ENCODE measurements at places on chromosomes 11 and 22.

- no peak for DNase-seq
These were observed 49.1 kb downstream of the CDKN1C start for GRCh38 chr11:2836315-2837095.

- DNase-seq, result no peak
These were observed 12.8 kb upstream of the PRAME start for GRCh38 chr22:22571862-22572261.

DNA sequence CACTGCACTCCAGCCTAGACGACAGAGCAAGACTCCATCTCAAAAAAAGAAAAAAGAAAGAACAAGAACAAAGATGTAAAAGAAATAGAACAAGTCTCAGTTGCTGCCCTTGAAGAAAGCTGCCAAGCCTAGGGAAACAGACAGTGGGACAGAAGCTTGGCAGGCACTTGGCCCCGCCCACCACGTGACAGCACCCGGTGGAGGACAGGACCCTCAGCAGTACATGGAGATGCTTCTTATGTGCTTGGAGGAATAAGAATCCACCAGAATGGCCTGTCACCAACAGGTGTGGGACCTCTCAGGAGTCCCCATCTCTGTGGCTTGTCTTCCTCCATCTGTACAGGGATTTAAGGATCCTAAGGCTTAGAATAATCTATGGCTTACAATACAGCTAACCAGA lies 7.6 kb upstream of the TMPRSS6 start:
- no peak for DNase-seq

GRCh38 chr11:120632579-120632978 lies 121.0 kb downstream of the GRIK4 start:
- DNase-seq, result no peak

DNA sequence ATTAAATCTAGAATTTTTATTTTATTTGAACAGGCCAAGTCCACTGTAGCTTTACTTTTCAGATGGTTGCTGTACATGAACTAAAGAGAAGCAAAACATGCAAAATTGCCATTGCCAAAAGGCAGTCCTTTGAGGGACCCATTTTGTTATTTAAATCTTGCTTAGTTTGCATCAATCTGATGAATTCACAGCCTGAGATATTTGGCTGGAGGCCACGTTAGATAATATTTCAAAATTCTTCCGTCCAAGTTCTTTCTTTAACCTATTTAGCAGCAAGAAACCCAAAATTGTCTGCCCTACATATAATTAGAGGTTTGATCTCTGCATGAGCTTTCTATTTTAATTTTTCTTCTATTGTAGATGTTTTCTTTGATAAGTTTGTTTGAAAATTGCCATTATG lies 1706.9 kb upstream of the RAG2 start:
- no peak for DNase-seq

- no peak for DNase-seq
These were observed 42.6 kb upstream of the APOA1 start for GRCh38 chr11:116879800-116880625.

DNA sequence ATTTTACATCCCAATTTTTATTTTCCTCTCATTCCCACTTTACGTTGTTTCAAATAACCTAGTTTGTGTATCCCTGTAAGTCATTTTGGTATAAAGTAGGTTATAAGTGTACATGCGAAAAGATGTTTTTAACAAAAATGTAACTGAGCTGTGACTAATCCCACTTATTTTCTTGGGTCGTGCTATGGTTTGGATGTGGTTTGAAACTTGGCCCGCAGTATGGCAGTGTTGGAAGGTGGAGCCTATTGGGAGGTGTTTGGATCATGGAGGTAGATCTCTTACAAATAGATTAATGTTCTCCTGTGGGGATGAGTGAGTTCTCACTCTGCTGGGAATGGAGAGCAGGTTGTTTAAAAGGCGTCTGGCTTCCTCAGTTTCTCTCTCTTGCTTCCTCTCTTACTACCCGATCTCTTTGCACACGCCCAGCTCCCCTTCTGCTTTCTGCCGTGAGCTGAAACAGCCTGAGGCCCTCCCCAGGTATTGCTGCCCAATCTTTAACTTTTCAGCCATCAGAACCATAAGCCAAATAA lies 7.2 kb downstream of the RPL27A start:
- DNase-seq, result no peak

GRCh38 chr11:92061456-92062062 lies 163.1 kb upstream of the FAT3 start:
- no peak for DNase-seq

GRCh38 chr22:27543460-27543859 lies 258.1 kb downstream of the MN1 start:
- no peak for DNase-seq

GRCh38 chr11:95512682-95513081 lies 276.9 kb downstream of the FAM76B start:
- no peak for DNase-seq

- DNase-seq, result no peak
These were observed 8.0 kb downstream of the MYH9 start for GRCh38 chr22:36379593-36380361.

GRCh38 chr22:20020533-20021195 lies at the start of gene TANGO2:
Gene TANGO2, plus strand, starts transcription at chr22:20021110. Its CDS starts 15,689 bp downstream, at chr22:20036799.
- peak; percentile 88 for DNase-seq

GRCh38 chr11:15276621-15277020 lies 161.9 kb downstream of the INSC start:
- DNase-seq, result no peak

DNA sequence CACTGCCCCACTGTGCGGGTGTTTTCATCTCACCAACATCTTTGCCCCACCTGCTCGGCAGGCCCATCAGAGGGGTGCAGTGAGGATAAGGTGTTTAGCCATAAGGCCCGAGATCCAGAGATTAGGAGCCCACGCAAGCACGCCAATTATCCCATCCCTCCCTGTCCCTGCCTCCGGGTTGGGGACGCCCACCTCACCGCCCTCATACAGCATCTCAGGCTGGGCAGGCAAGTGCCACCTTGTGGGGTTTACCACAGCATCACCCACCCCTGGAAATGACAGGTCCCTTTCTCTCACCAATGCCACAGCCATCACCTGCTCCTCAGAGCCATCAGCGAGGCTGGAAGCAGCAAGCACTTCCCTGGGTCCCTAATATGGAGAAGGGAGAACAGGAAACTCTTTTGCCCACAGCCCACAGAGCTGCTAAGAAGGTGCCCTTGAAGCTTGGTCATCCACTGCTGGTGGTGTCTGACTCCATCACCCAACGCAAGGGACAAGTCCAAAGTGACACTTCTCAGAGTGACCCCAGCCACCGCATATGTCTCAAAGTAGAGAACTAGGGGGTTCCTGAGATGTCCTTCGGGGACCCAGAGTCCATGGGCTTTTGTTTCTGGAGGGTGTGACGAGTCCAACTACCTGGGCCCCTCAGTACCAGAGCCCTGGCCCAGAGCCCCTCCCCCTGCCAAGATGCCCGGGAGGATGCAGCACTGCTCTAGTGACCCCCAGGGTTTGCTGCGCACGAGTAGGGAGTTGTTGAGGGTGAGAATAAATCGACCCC lies 15.8 kb downstream of the VPS37C start:
- no peak for DNase-seq

- DNase-seq, result no peak
These were observed 165.1 kb downstream of the DBX1 start for GRCh38 chr11:19995145-19995544.

GRCh38 chr11:17605651-17606122 lies 58.6 kb downstream of the OTOG start:
- DNase-seq, result no peak

DNA sequence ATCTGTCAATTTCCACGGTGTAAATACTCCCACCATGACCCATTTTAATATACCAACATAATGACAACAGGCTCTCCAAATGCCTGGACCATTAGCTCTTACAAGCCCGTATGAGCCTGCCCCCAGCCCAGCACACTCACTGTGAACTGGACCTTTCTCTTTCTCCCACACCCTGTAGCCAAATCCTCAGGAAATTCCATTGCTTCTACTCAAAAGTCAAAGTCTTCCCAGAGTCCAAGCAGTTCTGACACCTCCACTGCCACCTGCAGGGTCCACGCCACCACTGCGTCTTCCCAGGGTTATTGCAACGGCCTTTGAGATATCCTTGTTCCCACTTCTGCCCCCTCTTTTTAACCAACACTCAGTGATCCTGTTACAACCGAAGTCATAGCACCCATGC lies 110.1 kb upstream of the ASPHD2 start:
- DNase-seq, result no peak

GRCh38 chr22:39234472-39234787 lies 10.4 kb downstream of the PDGFB start:
- no peak for DNase-seq

DNA sequence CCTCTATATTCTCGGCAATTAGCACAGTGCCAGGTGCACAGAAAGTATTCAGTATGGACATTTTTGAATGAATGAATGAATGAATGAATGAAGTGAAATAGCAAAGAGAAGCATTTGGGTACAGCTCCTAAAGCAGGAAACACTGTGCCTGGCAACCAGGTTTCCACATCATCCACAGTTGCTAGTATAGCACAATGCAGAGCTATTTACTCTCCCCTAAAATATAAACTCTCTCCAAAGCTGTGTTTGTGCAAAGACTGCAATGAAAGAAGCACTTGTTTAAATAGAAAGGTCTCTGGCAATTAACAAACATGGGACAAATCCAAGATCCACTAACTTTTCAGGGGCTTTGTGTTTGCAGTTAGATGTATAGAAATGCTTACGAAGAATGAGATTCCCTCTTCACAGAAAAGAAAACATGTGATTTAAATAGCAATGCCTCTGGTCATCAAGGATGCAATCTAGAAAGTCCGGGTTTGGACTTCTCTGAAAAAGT lies 103.0 kb upstream of the OPCML start:
- no peak for DNase-seq

DNA sequence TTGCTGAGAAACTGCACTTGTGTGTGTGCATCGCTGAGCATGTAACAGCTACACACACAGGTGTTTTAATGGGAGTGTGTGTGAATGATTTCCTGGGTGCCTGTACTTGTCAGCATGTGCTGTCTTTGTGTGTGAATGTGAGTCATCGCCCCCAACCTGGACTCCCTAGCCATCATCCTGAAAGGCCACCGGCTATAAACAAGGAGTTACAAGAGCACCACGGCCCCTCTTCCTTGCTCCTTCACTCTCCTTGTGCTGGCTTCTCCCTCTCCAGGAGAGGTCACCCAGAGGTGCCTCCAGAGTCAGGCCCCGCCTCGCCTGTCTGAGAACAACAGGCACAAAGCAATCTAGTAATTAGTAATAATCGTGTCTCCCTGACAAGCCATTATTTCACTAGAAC lies 419.2 kb downstream of the BUD13 start:
- no peak for DNase-seq

DNA sequence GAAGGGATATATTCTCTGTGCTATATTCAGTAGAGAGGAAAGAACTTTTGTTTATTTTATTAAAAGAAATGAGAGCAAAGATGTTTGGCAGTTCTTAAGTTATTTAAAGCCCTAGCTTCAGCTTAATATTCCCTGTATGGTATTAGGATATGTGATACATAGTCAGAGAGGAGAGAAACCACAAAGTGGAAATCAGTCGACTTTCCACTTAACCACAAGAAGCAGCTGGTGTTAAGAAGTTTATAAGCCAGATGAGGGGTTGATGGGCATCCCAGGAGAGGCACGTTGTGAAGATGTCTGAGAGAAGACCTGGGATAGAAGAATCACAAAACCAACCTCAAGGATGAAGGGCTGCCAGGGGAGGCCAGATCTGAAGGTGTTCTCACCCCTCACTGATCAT lies 23.3 kb upstream of the PHF21B start:
- DNase-seq, result no peak

GRCh38 chr11:93213622-93214021 lies 15.8 kb upstream of the SLC36A4 start:
- DNase-seq, result no peak

GRCh38 chr11:77422687-77423086 lies 51.2 kb downstream of the PAK1 start:
- no peak for DNase-seq

- DNase-seq, result no peak
These were observed 61.7 kb downstream of the LARGE2 start for GRCh38 chr11:45984192-45984591.

- DNase-seq, result no peak
These were observed 148.7 kb upstream of the TIMP3 start for GRCh38 chr22:32652645-32653270.

DNA sequence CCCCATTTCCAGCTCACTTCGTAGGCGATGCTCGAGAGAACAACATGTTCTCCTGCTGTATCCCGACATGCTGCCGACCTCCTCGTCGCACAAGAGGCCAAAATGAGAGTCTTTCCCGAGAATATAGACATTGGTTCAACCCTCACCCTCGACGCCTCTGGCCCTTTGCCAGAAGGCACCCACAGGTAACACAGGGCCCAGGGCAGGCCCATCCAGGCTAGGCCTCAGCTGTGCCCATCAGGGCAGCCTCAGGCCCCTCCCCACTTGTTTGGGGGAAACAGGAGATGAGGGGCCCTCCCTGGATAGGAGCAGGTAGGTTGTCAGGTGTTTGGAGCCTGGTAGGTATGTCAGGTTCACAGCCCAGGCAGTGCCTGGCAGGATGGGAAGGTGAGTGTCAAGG lies 2.7 kb upstream of the RGL4 start:
- DNase-seq, result no peak

GRCh38 chr11:64436000-64436399 lies 77.0 kb downstream of the RPS6KA4 start:
- no peak for DNase-seq

DNA sequence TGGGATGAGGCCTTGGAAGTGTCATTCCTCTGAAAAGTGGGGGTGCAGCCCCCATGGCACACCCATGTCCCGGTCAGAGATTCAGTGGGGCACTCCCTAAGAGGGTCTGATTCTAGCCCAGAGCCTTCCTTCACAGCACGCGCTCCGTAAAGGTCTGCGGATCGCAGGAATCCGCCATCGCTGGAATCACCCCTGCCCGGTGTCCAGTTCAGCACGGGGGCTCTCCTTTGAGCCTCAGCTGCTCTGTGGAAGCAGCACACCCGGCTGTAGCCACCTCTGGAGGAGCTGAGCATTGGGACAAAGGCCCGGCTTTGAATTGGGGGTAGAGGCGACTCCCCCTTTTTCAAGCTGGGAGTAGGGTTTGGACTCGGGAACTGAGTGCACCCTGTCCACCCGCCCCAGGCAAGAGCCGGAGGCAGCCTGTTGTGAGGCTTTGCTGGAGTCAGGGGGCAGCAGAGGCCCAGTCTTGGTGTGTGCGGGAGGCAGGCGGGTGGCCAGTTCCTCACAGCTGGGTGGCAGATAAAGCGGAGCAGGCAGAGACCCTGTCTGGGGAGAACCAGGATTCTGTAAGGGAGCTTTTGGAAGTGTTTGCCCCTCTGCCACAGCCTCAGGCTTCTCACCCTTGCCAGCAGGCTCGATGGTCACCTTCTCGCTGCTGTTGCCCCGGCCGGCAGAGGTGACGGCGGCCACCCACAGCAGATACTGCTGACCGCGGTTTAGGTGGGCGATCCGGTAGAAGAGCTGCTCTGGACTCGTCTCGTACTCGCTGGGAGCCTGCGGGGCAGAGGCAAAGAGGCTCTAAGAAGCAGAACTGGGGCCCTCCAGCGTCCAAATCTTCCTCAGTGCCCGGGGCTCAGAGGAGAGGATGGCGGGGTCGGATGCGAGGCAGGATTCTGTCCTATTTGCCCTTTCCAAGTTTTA lies 115.9 kb downstream of the CEP164 start:
- no peak for DNase-seq

GRCh38 chr11:120343429-120343828 lies 7.2 kb downstream of the ARHGEF12 start:
- DNase-seq, result no peak
